Fibroblast of skin of left biceps (primary cell): ENCODE measurements at places on chromosomes 5 and 9.

GRCh38 chr9:127776195-127776923, 2.1 kb downstream of the SH2D3C start:
- DNase-seq: no peak

DNA sequence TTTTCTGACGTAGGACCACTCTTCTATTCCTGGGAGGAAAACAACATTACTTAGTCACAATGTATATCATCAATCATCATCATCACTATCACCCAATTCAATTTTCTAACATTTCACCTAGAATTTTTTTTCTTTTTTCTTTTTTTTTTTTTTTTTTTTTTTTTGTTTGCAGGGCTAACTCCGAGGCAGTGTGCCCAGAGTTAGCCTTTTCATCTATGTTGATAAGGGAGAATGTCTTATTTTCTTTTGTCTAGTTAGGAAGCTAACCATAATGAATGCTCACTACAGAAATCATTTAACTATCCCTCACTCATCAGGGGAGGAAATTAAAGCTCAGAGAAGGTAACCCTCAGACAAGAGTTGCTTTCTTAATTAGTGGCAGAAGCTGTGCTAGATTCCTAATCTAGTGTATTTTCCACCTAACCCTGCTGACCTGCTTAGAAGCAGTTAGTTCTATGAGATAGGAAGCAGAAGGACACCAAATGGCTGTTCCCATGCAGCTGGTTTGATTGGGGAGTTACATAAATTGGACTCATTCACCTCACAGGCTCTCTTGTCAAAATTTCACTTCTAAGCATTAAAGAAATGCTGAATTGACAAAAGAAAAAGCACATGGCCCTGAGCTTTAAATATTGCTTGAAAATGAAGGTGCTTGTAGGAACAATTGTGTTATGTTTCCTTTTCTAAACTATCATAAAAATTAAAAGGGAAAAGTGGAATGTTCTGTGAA, 8.6 kb upstream of the PRRC1 start:
- DNase-seq: no peak

GRCh38 chr5:122076669-122077365, 1.2 kb downstream of the LOX start:
- no peak for DNase-seq

DNA sequence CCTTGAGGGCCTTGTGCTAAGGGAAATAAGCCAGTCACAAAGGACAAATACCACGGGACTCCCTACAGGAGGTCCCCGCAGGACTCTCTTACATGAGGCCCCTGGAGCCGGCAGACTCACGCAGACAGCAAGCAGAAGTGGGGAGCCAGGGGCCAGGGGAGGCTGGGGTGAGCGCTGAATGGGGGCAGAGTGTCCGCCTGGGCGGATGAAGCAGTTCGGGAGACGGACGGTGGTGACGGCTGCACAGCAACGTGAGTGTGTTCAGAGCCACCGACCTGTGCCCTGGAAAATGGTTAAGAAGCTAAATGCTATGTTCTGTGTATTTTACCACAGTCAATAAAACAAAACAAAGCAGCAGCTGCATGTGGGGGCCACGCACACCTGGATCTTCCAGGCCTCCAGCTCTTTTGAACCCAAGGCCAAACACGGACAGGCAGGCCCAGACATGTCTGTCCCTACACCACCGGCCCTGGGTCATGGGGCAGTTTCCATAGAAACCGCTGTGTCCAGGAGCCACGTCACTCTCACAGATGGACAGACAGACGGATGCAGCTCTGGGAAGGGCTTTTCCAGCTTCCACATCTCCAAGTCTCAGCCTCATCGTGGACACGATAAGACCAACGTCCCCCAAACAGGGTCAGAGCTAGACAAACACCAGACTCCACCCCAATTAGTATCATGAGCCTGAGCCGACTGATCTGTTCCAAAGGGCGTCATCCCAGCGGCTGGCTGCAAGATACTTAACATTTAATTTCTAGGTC, 103.9 kb downstream of the VAV2 start:
- DNase-seq: no peak

DNA sequence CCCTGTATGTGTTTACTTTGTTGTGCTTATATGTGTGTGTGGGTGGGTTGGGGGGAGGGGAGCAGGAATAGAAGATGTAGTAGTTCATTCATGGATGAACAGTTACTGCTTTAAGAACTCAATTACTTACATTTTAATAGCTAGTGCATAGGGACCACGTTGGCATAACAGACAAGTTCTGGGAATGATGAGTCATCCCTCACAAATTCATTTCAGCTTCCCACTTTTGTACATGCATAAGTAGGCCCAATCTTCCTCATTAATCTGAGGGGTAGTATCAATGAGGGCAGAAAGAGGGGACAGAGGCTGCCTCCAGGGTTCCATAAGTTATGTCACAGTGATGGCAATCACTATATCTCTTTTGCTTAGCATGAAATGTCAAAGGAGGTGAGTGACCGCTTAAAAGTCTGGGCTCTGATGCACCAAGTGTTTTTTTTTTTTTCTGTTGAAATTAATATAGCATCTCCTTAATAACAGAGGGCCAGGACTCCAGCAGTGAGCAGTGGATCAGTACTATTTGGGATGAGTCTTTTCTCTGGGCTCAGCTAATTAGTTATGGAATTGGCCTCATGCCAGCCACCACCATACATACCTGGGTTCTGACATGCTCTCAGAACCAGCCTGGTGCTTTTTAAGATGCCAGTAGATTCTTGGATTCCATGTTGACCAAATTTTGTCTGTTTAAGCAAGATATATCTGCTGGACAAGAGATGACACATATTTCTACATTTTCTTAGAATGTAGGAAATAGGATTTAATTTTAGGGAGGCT, 37.1 kb downstream of the PRDM6 start:
- peak; percentile 51 for DNase-seq

DNA sequence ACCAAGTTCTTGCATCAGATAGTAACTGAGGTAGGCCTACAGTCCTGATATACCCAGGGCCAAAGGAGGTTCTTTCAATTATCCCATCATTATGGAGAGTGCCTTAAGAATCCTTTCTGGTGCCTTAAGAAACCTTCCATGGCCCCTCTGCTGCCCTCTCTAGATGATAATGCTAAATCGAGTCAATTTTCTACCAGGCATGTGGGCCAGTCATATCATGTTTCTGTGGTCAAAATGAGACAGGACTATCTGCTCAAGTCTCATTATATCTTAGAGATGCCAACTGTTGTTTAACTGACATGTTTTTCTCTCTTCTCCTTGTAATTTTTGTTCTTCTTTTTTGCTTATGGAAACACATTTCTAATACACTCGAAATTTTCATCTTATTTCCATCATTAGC, 127.6 kb downstream of the EDIL3 start:
- DNase-seq: no peak

DNA sequence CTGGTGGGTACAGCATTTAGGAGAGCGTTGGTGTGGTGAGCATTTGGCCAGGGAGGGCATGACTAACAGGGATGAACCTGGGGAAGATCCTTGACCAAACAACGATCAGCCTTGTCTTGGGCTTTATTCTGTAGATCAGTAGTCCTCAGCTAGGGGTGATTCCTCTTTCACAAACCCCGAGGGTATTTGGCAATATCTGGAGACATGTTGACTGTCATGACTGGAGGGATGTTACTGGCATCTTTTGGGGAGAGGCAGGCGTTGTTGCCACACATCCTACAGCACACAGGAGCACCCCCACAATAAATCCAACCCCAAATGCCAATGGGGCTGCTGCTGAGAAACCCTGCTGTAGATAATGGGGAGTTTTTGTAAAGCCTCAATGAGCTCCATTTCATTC, 43.9 kb downstream of the OSTF1 start:
- DNase-seq: no peak

GRCh38 chr5:10667431-10668057, 93.5 kb downstream of the DAP start:
- no peak for DNase-seq

DNA sequence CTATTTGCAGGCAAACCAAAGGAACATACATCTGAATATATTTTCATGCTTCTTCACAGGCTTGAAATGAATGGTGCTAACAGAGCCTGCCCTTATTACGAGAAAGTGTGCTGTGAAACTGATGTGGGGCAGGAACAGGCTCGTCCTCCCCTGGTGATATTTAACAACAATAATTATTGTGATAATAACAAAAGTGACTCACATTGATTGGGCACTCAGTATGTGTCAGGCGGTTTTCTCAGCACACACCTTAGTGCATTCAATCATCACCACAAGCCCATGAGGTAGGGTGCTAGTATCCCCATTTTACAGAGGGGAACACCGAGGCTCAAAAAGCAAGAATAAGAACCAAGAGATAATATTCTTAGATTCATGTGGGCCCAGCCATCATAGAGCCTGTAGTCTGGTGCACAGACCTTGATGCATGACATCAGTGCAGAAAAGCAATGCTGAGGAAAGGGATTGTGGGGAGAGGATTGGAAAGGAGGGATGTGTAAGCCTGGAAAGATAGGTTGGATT, 18.1 kb upstream of the BOD1 start:
- DNase-seq: no peak

- no peak for DNase-seq
Observed at GRCh38 chr5:55894135-55894534, 43.0 kb downstream of the IL31RA start.

GRCh38 chr9:3842839-3843238, 317.0 kb upstream of the RFX3 start:
- no peak for DNase-seq

DNA sequence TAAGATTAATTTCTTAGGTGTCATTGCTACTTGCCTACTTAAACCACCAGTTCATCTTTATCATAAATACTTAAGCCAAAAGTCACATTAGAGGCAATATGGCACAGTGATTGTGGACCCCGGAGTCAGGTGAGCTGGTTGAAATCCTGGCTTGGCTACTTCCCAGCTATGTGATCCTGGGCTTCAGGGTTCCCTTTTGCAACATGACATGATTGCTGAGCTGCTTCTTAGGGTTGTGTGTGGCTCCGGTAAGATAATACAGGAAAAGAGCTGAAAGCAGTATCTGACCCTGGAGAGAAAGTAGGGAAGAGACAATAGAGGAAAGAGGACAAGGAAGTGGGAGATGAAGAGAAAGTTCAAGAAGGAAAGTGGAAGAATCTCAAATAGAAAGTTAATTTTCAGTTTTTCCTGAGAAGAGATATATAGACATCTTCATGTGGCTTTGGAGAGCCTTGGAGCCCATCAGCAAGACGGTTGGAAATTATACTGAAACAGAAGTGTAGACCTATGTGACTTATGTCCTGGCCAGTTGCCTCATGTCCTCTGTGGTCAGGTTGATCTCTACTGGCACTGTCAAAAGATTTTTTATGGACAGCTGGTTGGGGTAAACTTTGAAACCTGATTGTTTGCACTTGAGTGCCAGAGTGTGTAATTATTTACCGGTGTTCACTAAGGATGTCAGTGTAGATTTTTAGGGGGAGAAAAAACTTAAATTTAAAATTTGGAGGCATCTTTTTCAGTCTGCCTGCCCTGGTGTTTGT, 93.2 kb downstream of the GHR start:
- DNase-seq: no peak

- no peak for DNase-seq
Observed at GRCh38 chr9:86315078-86315477, 32.7 kb upstream of the ISCA1 start.

GRCh38 chr5:156826150-156826549, 23.9 kb upstream of the PPP1R2B start:
- DNase-seq: no peak

DNA sequence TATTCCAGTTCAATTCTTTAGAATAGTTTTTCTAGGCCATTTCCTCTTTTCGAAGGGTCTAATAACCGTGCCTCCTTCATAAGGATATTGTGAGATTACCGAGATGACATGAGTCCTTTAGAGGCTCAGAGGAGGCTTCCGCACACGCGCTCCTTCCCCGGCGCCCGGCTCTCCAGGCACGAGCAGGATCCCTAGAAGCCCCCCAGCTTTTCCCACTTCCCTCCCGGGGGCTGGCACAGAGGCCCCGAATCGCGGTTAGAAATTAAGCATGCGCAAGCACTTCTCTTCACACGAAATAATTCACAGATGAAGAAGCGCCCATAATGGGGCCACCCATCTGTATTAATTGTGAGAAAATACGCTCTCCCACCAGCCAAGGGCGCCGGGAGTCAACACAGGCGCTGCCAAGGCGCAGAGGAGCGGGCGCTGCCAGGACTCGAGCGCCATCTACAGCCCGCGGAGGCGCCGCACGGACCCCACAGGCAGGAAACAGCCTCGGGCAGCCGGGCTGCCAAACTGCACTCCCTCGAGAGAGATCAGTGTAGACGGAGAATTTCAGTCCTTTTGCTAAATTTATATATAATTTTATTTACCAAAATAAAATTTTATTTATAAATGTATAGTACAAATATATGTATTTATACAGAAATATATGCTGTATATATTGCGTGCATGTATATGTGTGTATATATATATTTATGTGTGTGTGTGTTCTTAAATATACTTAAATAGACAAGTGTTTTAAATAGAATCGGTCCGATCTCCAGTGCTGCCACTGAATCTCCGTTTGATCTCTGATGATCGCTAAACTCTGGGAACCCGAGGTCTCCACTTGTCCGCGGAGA, 258.1 kb upstream of the NFIL3 start:
- DNase-seq: peak; percentile 32

- DNase-seq: no peak
Observed at GRCh38 chr9:9483175-9483574, 1129.6 kb downstream of the PTPRD start.

GRCh38 chr9:18149471-18150011, 324.4 kb upstream of the ADAMTSL1 start:
- DNase-seq: no peak

DNA sequence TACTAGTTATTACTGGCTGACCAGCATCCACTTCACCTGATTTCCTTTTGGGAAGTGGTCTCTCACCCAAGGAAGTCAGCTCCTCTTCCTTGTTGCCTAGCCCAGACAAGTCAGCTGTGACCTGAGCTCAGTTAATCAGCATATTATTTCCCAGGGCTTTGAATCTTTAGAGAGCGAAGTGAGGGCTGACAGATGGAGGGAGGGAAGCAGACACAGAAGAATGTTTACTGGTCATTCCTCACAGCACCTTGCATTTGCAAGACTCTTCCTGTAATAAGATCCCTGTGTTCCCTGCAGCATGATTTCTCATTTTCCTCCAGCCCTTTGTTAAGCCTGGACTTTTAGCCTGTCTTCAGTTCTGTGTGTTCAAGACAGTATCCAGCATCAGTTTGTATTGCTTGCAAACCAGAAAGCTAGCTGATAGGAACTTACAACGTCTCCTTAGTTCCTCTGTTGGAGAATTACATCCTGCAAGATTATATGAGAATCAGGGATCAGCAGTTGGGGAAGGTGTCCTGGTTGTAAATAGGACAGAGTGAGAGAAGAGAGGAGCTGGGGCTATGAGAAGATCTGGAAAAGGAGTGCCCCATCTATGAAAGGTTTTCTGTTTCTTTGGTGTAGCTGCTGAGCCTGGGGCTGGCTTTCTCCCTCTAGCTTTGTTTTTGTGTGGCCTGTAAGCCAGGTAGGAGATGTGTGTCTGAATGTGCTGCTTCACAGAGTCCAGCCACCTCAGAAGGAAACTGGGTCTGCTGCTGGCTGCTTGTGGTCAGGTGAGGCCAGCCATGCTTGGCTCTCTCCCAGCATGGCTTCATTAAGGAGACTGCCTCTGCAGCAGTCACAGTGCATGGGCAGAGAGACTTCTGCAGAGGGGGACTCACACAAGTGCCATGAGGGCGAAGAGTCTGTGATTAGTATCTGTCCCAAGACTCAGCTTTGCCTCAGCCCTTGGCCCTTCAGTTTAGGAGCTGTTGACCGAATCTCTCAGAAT, 50.3 kb downstream of the MAN2A1 start:
- no peak for DNase-seq
